ENCODE measurements at places on chromosomes 7 and 10. TPM values are rescaled to one million over a fixed set of nuclear protein-coding genes. Genes with fewer than 3 reads are reported as not detected.

The EFCAB10 gene
- total RNA-seq = 0.06 TPM

The CYP26C1 gene
- not detected for total RNA-seq

The ZNF32 gene
- total RNA-seq = 14.8 TPM

The CALN1 gene
- total RNA-seq = not detected

The MYO1G gene
- 0.30 TPM for total RNA-seq

GRCh38 chr7:133919810-133920209, 207.3 kb upstream of the LRGUK start:
- DNase-seq = no peak

DNA sequence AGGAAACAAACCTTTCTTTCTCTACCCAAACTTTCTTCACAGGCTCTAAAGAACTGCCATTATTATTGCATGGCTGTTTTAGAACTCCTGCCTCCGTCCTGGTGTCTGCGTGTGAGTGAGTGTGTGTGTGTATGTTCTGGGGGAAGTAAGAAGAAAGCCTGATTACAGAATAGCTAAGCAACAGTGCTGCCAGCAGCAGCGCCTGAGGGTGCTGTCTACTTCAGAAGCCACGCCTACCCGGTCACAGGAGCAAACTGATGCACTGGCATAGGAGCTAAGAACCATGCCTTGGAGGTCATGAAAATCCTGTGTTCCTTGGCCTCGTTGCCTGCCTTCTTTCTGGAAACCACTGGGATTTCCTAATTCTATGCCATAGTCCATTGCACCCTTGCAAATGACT, 25.2 kb downstream of the LIPK start:
- DNase-seq = peak; percentile 1

- no peak for DNase-seq
Measured at GRCh38 chr10:43202657-43203447, 64.0 kb downstream of the RASGEF1A start.

- DNase-seq = no peak
Measured at GRCh38 chr10:35794703-35795102, 152.6 kb upstream of the FZD8 start.

DNA sequence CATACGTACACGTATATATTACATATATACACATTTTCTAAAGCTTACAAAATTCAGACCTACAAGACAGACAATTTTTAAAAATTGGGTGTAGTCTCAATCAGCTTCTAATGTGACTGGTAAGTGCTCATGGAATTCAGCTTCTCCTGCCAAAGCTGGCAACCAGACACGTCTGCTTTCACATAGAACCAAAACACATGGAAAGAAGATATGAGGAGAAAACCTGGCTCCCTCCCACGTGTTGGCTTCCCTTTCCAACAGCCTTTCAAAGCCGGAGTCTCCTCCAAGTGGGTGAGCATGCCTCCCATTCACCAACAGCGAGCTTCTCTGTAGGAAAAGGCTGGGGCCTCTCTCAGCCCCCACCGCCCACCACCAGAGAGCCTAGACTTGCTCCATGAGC, 33.4 kb downstream of the CDCA7L start:
- DNase-seq = no peak

DNA sequence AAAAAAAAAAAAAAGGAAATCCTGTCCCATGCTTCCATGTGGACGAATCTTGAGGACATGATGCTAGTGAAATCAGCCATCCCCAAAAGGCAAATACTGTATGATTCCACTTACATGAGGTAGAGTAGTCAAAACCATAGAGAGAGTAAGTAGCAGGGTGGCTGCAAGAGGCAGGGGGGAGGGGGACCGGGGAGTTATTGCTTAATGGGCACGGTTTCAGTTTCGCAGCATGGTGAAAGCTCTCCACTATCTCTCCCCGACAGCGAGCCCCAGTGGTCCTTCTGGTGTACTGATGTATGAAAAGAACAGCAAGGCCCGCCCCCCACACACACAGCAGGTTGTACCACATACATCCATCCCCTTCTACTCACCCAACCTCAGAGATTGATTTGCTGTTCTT, 32.8 kb downstream of the NOD1 start:
- DNase-seq = peak; percentile 21

DNA sequence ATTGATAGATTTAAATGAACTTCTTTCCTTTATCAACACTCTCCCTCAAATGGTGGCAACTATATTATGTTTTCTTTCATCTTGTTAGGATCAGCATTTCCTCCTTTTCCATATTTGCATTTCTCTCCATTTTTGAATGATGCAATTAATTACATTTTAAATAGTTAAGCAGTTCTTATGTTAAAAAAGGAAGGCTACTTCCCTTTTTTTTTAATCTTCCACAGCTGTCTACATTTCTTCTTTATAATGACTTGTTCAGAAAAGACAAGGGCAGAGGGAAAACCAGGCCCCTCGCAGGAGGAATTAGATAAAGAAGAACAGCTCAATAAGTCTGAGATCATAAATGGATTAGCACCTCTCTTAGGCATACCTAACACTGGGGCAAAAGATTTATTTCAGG, 208.9 kb downstream of the ARL4A start:
- no peak for DNase-seq

DNA sequence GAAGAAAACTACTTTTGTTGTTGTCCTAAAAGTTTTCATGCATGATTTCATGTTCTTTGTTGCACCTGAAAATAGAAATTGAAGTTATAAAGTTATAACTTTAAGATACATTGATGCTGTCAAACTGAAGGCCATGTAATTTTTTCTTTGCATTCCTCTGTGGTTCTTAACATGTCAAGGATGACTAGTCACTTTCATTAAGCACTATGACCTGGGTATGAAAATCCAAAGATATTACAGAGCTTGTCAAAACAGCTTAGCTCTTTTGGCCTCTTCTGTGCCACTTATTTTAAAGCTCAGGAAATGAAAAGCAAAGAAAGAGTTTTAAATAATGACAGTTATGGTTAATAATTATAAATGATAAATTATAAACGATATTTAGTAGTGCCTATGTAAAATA, 241.6 kb upstream of the CACNA2D1 start:
- no peak for DNase-seq
